Fibroblast of the conjunctiva (primary cell): ENCODE measurements at places on chromosomes 16 and 17.

DNA sequence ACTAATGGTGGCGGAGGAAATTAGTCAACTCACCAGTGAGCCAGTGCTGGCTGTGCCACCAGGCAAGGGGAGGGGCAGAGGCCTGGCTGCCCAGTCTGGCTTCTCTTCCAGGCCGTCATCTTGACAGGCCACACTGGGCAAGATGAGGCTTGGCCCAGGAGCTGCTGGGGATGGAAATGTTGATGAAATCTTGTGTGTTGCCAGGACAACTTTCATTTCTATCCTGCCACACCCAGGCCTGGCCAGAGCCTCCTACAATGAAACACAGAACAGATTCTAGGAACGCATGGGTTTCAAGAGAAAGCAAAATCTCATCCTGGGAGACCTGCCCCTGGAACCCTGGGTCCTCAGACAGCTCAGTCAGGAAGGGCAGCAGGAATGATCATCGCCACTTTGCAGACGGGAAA, 9.3 kb downstream of the HEXIM2 start:
- peak; percentile 91 for DNase-seq

- DNase-seq, result no peak
Observed at GRCh38 chr16:71423865-71424264, 18.0 kb downstream of the TLE7 start.

DNA sequence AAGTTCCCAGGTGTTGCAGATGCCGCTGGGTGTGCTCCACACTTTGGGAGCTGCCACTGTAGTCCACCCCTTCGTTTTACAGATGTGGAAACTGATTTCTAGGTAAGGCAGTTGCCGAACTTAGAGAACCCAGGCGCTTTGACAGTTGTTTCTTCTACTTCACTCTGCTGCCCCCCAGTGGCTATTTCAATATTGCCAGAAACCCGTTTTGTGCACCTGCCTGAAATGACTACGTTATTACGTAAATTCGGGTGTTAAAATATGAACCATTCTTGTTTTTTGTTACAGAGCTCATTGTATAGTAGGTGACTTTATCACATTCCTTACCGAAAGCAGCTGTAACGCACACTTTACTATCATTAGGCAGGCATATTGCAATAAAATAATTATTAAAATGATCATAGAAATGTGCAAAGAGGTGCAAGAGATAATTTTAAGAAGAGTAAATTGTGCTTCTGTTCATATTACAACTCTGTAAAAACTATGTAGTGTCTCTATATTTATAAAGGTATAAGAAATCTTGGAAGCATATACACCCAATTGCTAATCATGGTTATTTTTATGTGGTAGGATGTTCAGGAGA, 44.9 kb downstream of the OTOA start:
- peak; percentile 47 for DNase-seq

GRCh38 chr17:51354936-51355335, 94.6 kb downstream of the UTP18 start:
- DNase-seq, result no peak

DNA sequence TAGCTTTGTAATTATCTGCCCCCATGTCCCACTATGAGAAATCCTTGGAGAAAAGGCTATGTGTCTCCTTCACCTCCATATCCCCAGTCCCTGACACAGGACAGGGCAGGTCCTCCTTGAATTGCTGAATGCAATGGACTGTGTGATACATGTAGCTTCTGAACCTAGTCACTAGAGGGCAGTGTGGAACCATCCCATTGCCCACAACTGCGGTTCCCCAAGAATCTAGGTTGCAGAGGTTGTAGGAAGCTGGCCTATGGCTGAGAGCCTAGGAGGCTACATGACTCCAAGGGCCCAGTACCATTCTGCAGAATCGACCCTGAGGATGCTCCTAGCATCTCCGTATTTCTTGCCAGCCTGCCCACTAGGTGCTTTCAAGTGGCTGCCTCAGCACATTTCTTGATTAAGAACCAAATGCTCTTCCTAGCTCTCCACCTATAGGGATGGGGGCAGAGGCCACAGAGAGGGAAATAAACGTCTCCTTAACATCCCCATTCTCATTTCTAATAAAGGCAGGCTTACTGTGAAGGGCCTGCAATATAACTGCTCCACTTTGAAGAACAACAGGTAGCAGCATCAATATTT, 394.0 kb downstream of the CA10 start:
- peak; percentile 49 for DNase-seq

DNA sequence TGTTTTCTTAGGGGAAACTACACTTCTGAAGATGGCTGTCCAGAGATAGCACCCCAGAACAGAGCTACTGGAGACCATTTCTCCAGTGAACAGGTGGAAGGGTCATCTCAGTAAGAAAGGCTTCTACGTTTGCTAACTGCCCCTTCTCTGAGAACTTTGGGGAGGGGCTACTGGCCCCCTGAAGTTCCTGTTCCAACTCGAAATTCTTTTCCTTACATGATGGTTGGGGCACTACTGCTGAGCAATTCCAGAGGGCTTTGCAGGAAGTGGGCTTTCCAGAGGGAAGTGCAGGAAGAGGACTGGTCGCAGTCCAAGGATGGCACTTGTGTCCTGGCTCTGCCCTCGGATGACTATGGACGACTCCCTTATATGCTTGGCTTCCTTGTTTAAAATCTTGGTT, 31.2 kb downstream of the TOM1L2 start:
- DNase-seq, result no peak

- no peak for DNase-seq
Observed at GRCh38 chr17:2563061-2563460, 30.4 kb upstream of the PAFAH1B1 start.

DNA sequence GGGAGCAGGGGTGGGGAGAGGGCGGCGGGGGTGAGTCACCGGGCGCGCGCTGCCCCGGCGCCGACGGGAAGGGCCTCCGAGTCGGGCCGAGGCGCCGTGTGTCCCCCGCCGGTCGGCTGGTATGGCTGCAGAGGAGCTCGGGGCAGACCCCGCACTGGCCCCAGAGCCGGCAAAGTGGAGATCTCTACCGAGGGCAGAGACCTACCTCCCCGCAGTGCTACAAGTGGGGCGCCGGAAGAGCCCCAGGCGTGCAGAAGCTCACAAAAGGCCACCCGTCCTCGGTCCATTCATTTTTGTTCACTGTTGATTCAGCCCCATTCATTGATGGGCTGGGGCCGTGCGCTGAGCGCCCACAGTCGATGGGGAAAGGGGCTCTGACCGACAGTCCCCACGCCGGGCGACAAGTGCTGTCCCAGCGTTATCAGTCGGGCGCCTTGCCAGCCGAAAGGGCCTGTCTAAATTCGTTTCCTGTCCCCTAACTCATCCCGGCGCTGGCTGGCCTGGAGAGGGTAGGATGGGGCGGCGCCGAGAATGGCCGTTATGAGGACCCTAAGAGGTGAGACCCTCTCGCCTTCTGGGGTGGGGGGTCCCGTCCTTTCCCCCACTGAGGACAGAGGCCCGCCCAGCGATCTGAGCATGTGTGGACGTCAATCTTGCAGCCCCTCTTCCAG, 709 bp upstream of the ENO3 start:
- DNase-seq, result no peak

GRCh38 chr16:46884513-46885293, 541 bp downstream of the GPT2 start:
- no peak for DNase-seq

DNA sequence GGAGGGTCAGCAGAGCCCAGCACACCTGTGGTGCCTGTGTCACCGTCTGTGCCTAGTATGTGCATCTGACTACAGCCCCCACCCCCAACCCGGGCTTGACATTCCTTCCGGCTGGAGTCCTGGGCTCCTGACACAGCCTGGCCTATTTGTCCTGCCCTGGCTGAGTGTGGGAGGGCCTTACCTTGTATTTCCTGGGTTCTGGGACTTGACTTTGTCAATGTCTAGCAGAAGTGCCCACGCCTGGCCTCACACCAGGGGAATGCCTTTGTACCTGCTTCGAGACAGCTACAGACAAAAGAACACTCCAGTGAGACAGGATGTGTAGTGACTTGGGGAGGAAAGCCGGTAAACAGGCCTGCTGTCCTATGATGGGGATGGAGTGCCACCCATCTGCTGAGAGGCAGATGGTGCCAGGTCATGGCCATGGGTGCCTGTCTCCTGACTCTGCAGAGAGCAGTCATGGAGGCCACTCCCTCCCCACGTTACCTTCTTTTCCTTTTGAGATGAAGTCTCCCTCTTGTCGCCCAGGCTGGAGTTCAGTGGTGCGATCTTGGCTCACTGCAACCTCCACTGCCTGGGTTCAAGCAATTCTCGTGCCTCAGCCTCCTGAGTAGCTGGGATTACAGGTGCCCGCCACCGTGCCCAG, 42.8 kb downstream of the TNFRSF13B start:
- DNase-seq, result no peak

DNA sequence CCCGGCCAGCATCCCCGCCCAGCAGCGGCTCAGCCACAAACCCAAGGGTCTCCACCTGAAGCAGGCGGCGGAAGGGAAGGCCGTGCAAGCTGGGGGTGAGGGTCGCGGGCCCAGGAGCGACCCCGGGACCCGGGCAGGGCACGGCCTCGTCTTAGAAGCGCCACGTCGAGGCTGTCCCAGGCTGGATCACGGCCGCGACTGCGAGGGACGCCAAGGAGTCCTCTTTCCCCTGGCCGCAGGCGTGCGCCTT, 538 bp upstream of the CCNF start:
- no peak for DNase-seq

DNA sequence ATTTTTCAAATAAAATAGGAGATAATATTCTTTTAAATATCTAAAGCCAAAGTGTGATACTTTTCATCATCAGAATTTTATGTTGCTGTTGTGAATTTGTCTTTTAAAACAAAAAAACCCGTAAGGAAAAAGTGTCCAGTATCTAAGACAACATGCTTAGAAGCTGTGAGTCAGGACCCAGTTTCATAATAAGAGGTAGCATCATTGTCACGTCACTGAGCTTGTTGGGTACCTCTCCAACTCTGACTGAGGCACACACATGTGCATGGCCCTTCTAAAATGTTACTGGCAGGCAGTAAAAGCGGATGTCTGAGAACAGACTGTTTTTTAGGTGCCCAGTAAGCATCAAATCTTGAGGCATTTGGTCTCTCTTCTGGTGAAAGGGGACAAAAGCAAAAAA, 2.5 kb downstream of the CIAPIN1 start:
- DNase-seq, result no peak
